NCI-H2107 (cell line): ENCODE measurements at places on chromosomes 7 and 10.
A peak's percentile ranks its signal among the peaks of the same experiment; 100 is the strongest.

- no peak for DNase-seq
Observed at GRCh38 chr7:92034116-92034515, 93.5 kb downstream of the AKAP9 start.

DNA sequence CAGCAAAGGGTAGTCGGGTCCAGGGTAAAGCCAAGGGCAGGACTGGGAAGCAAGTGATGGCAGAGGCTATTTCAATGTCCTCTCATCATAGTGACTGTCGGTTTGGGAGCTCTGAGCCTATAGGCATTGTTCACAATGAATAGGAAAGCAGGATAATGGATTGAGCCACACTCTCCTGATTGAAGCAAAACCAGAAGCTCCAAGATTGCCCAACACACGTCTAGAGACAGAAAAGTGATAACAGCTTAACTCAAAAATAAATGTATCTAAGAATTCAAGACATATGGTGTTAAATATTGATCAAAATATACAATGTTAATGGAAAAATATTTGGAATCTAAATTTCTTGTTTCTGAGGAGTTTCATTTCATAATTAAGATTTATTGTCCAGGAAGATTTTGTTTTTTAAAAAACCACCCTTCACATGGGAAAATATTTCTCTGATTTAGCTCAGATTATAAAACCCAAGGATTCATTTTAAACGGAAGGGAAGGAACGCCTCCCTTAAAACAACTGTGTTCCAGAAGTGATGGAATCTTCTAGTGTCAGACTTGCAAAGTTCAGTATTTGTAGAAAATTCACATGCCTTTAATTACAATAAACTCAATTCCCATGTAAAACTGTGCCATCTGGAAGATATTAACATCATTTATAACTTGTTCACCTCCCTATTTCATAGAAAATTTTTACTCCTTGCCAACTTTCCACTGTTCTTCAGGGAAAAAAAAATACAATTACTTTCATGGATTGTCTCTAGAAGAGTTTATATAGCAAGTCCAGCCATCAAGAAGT lies 54.5 kb downstream of the NRP1 start:
- DNase-seq: no peak

- no peak for DNase-seq
Observed at GRCh38 chr7:36072620-36073019, 80.4 kb upstream of the EEPD1 start.

DNA sequence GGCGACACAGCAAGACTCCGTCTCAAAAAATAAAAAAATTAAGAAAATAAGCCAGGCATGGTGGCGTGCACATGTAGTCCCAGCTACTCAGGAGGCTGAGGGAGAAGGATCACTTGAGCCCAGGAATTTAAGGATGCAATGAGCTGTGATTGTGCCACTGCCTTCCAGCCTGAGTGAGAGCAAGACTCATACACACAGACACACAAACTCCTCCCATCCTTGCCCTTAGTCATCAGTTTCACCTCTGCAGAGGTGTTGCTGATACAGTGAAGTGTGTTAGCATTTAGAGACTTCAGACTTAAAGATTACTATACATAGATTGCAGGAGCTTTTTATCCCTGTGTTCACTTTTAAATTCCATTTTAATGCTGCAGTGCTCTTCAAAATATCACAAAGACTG lies 5.5 kb upstream of the H2AZ2 start:
- no peak for DNase-seq

DNA sequence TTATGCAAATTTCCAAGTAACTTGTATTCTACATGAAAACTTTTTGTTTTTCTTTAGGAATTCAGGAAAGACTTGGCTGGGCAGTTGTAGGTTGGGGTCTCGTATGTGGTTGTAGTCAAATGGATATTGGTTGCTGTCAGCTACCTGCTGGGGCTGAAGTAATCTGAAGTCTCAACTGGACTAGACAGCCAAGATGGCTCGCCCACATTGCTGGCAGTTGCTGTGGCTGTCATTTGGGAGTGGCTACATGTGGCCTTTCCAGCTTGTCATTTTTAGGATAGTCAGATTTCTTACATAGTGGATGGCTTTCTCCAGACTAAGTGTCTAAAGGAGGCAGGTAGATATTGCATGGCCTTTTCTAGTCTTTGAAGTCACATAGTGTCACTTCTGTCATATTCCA lies 32.6 kb downstream of the EXOC6 start:
- DNase-seq: no peak

- DNase-seq: no peak
Observed at GRCh38 chr10:52348037-52348564, 34.0 kb downstream of the DKK1 start.

- no peak for DNase-seq
Observed at GRCh38 chr7:81694711-81695110, 75.1 kb downstream of the HGF start.

DNA sequence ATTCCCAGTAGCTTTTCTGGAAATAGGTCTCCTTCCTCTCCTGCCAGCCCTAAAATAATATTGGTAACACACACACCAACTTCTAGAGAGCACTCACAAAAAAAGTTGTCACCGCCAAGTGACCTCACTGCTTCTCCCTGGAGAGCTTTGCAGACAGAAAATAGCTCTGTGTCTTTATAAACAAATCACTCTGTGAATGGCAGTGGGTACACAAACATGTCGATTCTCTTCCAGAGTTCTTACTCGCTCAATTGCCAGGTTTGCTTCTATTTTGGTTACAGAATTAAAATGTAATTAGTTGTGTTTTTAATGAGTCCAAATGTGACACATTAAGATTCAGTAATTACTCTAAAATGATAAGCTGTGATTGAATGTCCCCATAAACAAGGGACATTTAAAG lies 649.2 kb upstream of the C7orf33 start:
- no peak for DNase-seq

DNA sequence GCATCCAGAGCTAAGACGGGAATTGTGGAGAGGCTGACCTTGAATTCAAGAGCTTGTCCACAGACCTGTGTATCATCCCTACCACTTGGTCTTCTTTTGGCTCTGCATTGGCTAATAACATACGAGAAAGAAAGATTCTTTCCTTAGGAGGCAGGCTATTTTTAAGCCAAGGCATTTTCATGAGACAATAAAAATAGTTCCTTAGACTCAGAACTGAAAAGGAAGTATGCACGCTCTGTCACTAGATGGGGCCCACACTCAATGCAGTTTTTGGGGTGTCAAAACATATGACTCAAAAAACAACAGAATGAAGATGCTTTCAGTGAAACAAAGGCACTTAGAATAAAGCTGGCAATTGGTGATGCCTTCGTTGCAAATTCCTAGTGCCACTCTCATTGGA lies 265.9 kb upstream of the DGKB start:
- no peak for DNase-seq

DNA sequence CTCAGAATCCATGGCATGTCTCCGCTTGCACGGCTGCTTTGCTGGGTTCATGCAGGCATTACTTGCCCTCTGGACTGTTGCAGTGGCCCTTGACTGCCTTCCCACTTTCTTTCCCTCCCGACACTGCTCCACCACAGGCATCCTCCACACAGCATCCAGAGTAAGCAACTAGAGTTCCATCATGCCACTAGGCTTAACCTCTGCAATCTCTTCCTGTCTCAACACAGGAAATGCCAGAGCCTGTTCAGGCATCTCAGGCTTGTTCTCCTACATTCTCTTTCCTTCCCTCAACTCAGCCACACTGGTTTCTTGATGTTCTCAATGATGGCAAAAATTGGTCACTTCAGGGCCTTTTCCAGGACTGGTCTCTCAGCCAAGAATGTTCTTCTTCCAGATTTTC lies 284.5 kb upstream of the KLF6 start:
- no peak for DNase-seq

DNA sequence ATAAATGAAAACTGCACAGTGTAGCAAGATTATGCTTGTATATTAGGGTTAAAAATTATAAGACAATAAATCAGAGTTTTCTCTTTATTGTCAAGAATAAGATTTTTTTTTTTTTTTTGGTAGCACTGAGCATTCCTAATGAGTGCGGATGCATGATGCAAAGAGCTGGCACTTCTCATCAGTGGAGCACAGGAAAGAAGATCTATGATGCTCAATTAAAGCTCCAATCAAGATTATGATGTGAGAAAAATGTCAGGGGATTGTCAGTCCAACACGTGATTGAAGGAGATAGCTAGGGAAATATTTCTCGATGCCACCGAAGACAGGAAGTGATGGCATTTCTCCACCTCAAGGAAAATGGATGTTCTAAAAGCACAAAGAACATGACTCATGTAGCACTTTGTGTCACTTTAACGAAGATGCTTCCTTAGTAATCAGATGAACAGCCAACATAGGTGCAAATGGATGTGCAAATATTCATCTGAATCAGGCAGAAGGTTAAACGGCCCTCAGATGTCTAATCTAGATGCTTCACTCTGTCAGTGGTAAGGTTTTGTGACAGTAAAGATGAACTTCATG lies 240.9 kb downstream of the THSD7A start:
- DNase-seq: no peak

DNA sequence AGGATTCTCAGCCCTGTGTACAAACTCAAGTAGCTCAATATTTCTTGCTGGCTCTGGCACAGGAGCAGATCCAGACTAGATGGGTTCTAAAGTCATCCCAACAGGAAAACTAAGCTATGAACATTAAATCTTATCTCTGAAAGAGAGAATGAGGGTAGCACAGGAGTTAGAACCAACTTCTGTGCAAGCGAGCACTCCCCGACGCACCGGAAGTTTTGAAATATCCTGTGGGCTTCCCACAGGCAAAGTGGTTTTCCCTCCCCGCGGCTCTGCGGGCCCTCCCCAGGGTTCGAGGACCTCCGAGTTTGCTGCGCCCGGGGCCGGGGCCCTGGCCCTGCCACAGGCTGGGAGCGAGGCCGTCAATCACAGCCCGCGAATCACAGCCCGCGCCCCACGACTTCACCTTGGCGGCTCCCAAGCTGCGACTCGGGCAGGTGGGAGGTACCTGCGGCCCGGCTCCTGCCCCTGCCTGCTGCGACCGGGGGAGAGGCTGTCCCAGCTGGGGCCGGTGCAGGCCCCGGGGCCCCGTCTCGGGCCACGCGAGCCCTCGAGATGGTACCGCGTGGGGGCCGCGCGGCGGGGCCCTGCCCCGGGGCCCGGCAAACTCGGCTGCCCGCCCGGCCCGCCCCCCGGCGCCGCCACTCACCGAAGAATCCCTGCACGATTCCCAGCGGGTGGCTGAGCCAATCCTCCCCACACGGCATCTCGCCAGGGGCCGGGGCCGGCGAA lies 598 bp downstream of the MCMBP start:
- peak; percentile 11 for DNase-seq

DNA sequence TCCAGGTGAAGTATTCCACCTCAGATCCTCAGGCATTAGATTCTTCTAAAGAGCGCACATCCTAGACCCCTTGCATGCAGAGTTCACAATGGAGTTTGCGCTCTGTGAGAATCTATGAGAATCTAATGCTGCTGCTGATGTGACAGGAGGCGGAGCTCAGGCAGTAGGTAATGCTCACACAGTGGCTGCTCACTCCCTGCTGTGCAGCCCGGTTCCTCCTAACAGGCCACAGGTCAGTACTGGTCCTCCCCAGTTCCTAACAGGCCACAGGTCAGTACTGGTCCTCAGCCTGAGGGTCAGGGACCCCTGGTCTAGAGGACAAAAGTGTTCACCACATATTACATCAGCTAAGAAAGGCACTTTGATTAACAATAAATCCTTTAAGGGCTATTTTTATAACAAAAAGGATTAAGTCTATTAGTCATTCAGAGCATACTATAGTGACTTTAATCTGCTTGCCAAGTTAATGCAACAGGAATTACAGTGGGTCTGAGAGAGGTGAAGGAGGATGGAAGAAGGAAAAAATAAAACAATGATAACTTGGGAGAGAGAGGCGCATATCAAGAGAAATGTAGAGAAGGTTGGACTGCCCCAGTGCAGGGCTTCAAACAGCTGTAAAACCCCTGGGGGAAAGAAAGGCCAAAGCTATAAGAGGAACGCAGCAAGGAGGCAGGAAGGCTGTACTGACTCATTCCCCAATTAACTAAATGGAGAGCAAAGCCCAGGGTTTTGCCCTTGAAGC lies 49.2 kb downstream of the CUL2 start:
- DNase-seq: no peak

- no peak for DNase-seq
Observed at GRCh38 chr7:132764762-132765161, 188.5 kb upstream of the PLXNA4 start.

- DNase-seq: peak; percentile 64
Observed at GRCh38 chr10:78047314-78047891, 13.7 kb downstream of the RPS24 start.

GRCh38 chr7:115462301-115463015 lies 540.6 kb downstream of the MDFIC start:
- no peak for DNase-seq

GRCh38 chr7:41779918-41780317 lies 77.0 kb upstream of the INHBA start:
- DNase-seq: no peak

GRCh38 chr7:111486472-111487142 lies 75.7 kb downstream of the IMMP2L start:
- peak; percentile 17 for DNase-seq

GRCh38 chr7:17374654-17375053 lies 76.2 kb downstream of the AHR start:
- DNase-seq: no peak

DNA sequence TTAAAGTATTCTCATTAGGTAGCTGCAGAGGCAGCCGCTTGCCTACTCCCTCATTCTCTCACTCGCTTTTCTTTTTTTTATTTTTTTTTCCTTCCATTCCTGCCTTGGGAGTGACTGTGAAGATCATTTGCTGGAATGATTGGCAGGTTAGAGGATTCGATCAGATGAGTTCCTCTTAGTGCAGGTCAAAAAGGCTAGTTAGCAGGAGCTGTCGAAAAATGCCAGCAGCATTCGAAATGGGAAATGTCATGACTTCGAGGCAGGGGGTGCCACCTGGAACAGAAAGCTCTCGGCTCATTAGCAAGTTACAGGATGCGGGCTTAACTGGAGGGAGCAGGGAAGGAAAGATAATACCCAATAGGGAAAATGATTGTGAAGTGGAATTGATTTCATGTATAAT lies 137.5 kb upstream of the FZD1 start:
- no peak for DNase-seq

DNA sequence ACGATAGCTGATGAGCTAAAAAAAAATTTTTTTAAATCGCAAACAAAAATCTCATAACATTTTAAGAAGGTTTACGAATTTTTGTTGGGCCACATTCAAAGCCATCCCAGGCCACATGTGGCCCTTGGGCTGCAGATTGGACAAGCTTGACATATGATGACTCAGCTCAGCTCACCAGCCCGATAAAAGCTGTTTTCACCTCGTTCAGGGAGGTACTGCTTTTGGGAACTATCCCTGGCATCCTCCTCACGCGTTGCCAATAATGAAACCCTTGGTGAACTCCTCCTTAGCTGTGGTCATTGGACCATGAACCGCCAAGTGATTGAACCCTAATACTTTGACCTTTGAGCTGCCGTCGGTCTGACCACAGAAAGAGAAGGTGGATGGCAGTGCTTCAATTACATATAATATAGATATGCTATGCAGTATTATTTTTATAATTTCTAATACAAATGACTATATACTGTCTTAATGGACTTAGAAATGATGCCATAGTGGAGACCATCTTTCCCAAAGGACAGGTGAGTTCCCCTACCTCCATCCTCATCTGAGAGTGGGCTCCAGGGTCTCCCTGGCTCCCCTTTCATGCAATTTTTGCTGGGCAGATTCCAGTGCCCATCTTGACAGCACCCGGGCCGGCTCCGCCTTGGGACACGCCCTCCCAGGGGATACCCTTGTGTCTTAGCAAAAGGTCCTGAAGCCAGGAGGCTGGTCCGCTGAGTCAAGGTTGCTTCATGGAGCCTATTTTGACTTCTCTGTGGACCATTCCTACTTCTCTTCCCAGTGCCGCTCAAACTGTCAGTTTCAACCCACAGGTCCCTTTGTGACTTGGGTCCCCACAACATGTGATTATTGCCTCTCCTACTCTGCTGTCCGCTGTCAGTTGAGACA lies 707.2 kb downstream of the PARD3 start:
- DNase-seq: no peak

GRCh38 chr7:15543256-15543655 lies 18.6 kb downstream of the AGMO start:
- no peak for DNase-seq
